Globus pallidus (tissue), 1 donor: ENCODE measurements at places on chromosomes 4 and X.

DNA sequence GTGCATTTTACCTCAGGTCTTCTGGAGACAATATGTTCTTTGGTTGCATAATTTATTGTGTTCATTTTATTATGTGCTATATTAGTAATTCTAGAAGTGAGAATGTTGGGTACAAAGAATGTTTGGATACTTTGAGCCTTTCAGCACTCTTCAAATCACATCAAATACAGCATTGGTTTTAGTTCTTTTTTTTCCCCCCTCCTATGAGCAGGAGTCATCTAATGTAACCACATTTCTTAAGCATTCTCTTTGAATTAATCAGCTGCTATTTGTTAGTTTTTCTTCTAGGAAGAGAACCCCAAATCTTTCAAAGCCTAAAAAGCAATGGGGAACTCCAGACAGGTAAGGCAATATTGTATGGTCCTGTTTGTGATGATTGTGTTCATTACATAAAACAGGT, 46.7 kb downstream of the ARL9 start:
- no peak for DNase-seq

- no peak for DNase-seq
Observed at GRCh38 chrX:95949588-95949987, 735.1 kb upstream of the DIAPH2 start.

DNA sequence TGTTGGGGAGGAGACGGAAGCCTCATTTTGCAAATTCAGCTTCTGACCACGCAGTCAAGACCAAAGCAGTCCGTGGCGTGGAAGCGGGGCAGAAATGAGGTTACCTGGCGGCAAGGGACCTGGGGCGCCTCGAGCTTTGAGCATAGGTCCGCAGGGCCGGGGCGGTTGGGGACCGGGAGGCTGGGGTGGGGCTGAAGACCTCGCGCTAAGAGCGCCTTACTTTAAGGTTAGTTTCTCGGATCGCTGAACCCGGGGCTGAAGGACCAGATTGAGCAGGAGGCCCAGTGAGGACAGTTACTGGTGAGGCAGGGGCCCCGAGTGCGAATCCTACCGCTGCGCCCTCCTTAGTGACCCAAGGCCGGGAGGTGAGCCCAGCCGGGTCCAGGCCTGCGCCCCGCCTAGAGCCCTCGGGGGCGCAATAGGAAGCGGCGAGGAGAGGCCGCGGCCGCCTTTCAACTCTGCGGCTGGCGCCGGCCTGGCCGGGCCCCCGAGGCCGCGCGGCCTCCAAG, 7.5 kb downstream of the MSX1 start:
- no peak for DNase-seq

DNA sequence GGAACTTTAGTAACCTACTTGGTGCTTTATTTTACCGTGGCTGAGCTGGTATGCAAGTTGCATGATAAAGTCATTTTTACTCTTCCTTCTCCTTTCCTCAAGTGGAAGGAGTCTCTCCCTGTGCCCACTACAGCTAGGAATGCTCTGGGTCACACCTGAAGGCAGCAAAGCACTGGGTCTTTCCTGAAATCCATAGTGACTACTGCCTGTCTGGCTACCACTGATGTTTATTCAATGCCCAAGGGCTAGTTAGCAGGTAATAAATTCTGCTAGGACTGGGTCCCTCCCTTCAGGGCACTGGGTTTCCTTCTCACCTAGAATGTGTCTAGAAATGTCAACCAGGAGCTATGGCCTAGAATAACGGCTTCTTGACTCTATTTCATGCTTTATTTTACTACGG, 1081.4 kb downstream of the FAT4 start:
- DNase-seq, result no peak

GRCh38 chr4:113788888-113789287, 27.4 kb upstream of the CAMK2D start:
- no peak for DNase-seq

GRCh38 chrX:29470030-29470429, 745.3 kb upstream of the MAGEB2 start:
- DNase-seq, result no peak

- no peak for DNase-seq
Observed at GRCh38 chr4:111136438-111136837, 513.6 kb upstream of the PITX2 start.

GRCh38 chr4:15912961-15913630, 25.4 kb downstream of the FGFBP1 start:
- no peak for DNase-seq

DNA sequence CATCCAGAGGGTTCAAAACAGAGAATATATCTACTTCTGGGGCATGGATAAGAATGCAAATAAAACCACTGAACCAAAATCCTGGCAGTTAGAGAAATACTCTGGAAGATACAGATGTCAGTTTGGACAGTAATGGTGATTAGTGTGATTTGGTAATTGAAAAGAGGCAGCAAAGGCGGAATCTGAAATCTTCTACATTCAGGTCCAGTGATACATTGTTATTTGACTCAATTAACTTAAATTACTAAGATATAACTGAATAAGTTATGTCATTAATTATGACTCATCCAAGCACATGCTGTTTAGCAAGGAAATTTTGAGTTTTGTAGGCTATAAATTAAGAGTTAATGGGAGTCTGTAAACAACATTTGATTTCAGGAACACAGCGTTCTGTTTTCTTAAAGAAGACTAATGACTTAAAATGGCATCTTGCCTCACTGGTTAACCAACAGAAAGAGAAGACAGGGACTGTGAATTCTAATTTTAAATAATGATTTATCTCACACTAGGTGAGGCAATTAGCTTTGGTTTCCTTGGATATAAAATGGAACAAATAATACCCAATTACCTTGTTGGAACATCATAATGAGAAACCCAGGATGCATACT, 937.1 kb downstream of the PDHA2 start:
- no peak for DNase-seq

GRCh38 chrX:13077168-13077567, 32.7 kb upstream of the FAM9C start:
- DNase-seq, result no peak

DNA sequence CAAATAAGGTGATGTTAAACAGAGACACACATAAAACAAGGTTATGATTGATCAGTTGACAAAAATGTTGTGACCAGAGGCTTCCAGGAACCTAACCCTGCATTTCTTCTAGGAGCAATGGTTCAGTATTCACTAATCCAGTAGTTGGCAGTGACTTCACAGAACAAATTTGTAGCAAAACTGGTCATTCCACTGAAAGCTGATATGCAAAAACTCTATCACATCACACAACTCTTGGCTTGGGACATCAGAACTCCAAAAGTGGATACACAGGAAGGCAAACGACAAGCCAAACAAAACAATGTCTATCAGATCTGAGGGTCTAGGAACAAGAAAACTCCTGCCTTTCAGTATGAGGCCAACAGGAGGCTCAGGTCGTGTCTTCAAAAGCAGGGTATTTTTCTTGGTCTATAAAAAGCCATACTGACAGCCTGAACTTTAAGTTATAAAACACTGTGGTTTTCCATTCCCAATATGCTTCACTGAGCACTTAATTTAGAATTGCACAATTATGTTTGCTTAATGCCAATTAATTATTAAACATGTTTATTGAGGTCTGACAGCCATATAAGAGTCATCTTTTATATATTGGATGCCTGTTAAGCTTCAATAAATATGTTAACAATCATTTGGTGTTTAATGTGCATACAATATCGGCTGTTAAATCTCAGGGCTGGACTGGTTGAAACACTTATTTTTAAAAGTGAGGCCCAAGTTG, 45.6 kb downstream of the SOD3 start:
- no peak for DNase-seq

DNA sequence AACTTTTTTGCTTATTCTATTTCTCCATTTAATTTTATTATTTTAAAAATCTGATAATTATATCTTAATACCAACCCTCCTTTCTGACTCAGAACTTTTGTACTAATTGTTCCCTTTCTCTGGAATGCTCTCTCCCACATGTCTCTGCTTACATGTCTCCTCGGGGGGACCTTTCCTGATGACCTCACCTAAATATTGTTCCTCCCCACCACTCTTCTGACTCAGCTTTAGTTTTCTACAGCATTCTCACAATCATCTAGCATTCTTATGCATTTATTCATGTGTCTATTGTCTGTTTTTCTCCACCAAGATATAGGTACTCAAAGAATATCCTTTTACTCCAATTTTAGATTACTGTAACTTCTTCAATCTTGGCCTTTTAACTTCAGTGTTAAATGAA, 128.7 kb downstream of the MSL3 start:
- DNase-seq, result no peak

DNA sequence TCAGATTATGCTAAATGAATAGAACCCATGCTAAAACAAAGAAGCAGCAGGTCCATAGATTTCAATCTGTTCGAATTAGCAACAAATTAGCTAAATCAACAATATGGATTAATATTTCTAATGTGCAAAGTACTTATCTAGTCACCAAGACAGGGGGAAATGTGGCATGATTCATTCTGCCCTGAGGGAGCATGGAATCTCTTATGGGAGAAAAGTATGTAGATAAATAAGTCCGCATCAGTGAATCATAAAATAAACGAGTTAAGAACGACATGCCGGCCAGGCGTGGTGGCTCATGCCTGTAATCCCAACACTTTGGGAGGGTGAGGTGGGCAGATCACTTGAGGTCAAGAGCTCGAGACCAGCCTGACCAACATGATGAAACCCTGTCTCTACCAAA, 102.1 kb downstream of the ANOS1 start:
- no peak for DNase-seq

- no peak for DNase-seq
Observed at GRCh38 chrX:48968377-48968776, 3.3 kb downstream of the KCND1 start.

DNA sequence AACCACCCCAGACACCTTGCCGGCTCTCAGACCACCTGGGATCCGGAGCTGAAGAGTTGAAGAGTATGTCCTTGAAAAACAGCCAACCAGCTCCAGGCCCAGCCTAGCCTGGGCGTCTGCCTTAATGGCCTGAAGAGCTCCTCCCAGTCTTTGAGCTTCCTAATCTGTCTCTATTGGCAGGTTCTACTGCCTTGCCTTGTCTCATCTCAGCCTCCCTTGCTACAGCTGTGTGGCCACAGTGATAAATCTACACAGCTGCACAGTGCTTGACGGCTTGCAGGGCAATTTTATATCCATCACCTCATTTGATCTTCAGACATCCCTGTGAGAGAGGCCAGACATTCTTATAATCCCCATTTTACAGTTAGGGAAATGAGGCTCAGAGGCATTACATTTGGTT, 19.9 kb downstream of the AWAT2 start:
- no peak for DNase-seq

DNA sequence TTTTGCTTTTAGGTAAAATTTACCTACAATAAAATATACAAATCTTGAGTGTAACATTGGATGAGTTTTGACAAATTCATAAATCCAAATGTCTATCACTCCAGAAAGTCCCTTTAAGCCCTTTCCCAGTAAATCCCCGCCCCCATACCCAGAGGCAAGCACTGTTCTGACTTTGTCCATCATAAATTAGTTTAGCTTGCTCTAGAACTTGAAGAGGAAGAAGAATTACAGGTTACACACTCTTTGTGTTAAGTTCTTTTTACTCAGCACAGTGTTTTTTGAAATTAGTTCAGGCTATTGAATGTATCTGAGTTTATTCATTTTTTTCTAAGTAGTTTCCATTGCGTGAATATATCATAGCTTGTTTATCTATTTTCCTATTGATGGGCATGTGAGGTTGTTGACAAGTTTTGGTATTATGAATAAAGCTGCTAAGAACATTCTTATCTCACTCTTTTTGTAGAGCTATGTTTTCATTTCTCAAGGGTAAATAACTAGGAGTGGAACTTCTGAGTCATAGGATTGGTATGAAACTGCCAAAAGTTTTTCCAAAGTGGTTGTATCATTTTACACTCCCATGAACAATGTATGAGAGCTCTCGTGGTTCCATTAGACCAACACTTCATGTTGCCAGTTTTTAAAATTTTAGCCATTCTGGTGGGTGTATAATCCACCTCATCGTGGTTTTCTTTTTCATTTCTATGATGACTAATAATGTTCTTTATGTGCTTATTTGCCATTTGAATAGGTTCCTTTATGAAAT, 22.4 kb upstream of the HPSE start:
- DNase-seq, result no peak

GRCh38 chr4:159060161-159060560, 42.7 kb upstream of the RAPGEF2 start:
- peak; percentile 54 for DNase-seq

- DNase-seq, result no peak
Observed at GRCh38 chrX:45903781-45904201, 641.4 kb downstream of the ZNF674 start.

GRCh38 chr4:157674699-157675098, 454.2 kb downstream of the GRIA2 start:
- peak; percentile 77 for DNase-seq

GRCh38 chr4:74364652-74365491, at the start of gene EREG:
EREG (plus strand) TSS chr4:74365145; CDS start chr4:74365309, 164 bp downstream.
- no peak for DNase-seq

- DNase-seq, result no peak
Observed at GRCh38 chrX:64093761-64094160, 111.7 kb downstream of the AMER1 start.

GRCh38 chrX:38961936-38962335, 160.7 kb downstream of the MID1IP1 start:
- DNase-seq, result no peak

GRCh38 chr4:123505095-123506010, 108.8 kb downstream of the SPRY1 start:
- DNase-seq, result peak; percentile 58

DNA sequence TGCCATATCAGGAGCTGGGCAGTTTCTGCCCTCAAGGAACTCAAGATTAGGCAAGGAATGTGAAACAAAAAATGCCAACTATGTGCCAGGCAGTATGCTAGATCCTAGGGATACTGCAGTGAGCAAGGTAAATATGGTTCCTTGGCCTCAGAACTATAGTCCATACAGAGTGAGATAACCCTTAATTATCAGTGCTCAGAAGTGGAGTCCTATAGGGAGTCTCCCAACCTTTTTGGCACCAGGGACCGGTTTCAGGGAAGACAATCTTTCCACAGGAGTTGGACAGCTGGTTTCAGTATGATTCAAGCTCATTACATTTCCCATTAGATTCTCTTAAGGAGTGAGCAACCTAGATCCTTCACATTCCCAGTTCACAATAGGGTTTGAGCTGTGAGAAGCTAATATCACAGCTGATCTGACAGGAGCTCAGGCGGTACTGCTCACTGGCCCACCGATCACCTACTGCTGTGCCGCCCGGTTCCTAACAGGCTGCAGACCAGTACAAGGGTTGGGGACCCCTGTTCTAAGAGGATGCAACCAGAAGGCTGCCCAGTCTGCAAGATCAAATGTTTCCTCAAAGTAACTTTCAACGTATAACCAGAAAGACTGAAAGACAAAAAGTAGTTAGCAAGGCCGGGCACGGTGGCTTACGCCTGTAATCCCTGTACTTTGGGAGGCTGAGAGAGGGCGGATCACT, 1.7 kb upstream of the SRP72 start:
- DNase-seq, result no peak
